ENCODE measurements at places on chromosomes 7 and 10. TPM values are rescaled to one million over a fixed set of nuclear protein-coding genes. Genes with fewer than 3 reads are reported as not detected.
A peak's percentile ranks its signal among the peaks of the same experiment; 100 is the strongest.

DNA sequence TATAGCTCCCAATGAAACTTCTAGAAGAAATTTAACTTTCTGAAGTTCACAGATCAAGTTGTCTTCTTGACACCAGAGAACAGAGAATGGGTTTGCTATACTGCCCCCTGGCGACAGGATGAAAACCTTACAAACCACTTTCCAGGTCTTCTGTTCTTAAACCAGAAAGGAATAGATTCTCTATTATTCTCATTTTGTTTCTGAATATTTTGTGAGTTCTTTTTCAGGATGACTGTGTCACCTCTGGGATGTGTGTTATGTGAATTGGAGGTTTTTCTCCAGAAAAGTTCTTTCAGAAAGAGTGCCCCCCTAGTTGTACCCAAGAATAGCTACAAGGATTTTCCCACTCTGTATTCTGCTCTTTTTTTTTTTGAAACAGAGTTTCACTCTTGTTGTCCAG lies 6.3 kb downstream of the IFT22 start:
- DNase-seq = no peak

DNA sequence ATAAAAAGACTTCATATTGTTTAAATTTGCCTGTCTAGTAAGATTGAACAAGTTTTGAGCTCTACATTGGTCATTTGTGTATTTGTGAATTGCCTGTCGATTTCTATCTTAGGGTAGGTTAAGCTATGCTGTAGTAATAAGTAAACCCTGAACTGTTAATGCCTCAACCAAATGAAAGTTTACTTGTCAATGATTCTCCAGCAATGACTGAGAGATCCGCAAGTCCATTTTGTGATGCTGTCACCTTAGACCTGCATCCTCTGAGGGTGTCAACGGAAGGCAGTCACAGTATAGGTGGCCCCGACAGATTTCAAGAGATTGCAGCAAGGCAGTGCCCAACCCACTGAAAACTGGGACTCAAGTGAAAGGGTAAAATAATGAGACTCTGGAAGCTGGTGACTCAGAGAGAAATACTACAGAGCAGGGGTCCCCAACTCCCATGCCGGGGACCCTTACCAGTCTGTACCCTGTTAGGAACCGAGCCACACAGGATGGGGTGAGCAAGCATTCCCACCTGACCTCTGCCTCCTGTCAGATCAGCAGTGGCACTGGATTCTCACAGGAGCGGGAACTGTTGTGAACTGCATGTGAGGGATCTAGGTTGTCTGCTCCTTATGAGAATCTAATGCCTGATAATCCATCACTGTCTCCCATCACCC lies 10.8 kb upstream of the PHYH start:
- no peak for DNase-seq

GRCh38 chr7:151572136-151572535 lies 52.4 kb upstream of the RHEB start:
- no peak for DNase-seq

DNA sequence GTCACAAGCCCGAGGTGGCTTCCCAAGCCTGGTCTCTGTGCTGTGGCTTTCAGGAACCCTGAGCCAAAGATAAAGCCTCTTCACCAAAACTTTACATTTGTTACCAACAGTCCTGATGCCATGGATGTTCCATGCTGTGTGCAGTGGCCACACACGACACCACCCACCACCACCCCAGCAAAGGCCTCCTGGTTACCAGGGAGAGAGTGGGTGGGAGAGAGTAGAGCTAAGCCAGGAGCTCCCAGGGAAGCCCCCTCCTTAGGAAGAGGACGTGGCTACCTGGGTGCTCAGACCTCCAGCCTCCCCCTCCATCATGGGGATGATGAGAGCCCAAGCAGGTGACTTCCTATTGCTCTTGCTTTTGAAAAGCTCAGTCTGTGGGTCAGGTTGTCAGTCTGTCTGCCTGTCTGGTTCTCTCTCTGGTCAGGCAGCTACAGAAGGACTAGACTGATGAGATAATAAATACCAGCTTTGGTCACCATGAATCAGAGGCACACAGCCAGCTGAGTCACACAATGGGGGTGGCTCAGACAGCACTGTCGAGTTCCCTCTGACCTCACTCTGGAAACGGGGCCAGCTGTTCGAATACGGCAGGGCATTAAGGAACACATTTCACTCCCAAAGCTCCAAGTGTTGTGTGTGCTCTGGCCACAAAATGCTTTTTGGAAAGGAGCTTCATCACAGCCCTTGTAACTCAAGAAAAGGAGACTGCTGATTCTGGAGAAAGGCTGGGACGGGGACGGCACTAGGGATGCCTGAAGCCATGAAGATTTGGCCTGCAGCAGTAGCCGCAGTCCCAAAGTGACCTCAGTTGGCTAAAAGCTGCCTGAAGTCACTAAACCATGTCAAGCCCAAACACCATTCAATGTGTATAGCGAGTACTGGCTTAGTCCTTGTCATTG lies 166.0 kb downstream of the FANK1 start:
- peak; percentile 87 for DNase-seq

DNA sequence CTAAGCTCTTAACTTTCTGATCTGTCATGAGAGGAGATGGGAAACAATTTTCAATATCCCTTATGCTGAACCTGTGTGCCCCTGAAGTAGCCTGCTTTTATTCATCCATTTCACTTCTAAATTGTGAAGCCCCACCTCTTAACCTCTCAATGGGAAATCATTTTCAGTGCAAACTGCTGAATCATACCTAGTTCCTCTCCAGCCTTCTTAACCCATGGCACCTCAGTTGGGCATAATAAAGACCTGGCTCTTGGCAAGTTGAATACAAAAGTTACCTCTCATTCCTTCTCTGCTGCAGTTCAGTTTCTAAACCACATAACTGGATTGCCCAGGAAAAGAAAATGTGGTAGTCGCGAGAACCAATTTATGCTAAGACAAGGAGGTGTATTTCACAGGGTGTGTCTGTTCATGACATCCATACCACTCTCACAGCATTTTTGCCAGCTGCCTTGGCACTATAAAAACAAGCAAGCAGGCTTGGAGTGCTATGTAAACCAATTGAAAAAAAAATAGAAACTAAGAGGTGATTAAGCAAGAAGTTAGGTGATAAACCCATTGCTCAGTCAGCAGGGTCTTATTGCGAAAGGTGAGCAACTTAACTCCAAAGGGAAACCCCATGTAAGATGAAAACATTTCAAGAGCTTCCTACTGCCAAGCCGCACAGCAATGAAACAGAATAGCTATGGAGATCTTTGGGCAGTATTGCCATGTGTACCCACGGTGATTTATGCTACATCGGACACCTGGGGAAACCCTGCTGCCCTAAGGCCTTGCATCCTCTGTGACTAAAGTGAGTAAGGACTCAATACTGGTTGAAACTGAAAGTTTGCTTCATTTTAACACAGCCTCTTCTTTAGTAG lies 57.0 kb upstream of the DKK1 start:
- no peak for DNase-seq

DNA sequence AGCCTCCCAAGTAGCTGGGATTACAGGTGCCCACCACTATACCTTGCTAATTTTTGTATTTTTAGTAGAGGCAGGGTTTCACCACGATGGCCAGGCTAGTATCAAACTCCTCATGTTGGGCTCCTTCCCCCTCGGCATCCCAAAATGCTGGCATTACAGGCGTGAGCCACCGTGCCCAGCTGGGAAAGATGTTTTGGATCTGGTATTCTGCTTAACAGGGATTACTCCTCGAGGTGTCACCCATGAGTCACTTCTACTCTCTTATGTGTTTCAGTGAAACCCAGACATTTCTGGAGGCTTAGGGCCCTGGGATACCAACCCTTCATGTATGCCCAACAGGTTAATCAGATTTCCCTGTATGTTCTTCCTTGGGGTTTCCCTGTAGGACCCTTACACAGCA lies 11.8 kb upstream of the OPN4 start:
- no peak for DNase-seq

- no peak for DNase-seq
Measured at GRCh38 chr7:120729245-120729644, 128.7 kb downstream of the TSPAN12 start.

- no peak for DNase-seq
Measured at GRCh38 chr7:77940647-77941046, 142.1 kb downstream of the PHTF2 start.

GRCh38 chr7:83791737-83792136 lies 142.8 kb upstream of the SEMA3E start:
- DNase-seq = no peak

DNA sequence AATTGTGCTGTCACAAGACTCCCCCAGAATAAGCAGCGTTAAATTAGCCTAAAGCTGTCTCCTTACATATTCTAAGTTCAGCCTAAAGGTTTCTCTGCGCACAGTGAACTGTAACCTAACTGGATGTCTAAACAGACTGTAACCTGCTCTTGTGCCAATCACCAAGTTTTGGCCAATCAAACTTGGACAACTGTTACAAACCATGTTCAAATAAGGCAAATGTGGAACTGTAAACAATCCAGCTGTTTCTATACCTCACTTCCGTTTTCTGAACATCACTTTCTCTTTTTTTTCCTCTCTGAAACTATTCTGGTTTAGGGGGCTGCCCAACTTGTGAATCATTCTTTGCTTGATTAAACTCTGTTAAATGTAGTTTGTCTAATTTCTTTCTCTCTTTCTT lies 252.2 kb upstream of the HABP2 start:
- no peak for DNase-seq

DNA sequence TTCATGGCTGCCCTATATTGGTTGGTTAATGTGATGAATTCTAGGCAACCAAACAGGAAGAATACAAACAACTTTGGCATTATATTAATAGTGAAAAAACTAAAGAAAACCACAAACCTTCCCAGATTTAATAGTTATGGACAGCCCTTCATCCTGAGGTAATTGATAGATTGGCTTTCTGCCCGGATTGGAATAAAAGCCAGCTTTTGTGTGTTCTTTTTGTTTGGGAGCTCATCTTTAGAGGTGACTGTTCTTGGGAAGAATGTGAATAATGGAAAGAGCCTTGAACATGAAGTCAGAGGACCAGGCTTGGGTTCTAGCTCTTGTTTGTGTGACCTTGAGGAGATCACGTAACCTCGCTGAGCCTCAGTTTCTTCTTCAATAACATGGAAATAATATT lies 92.3 kb downstream of the VTI1A start:
- DNase-seq = no peak

DNA sequence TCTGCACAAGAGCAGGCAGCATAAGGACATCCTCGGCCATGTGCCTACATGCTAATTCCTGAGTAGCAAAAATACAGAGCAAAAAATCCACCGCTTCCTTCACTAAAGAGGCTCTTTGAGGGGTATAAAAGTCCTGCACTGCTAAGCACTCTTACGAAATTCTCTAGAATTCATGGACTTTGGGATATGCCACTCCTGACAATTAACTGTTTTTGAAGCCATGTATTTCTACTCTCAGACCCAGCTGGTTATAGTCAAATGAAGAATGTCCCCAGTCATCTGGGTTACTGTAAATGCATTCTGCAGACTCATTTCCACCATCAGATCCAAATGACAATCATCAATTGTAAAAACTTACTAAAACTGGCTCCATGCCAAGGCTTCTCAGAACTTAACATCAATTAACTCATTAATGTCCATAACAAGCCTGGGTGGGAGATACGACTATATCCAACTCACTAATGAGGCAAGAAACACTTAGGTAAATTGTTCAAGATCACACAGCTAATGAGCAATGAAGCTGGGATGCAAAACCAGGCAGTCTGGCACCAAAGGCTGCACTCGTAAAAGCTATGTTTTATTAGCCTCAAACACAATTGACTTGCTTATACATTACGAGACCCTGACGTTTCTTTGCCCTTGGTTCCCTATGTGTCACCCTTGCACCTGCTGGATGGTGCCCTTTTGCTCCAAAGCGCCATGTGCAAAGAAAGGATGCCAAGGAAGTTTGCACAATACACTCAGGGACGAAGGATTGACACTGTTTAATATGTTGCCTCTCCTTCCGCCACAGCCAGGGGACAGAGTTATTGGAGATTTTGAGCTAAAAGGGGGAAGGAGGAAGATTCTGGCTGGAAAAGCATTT lies 250.4 kb downstream of the ELMO1 start:
- DNase-seq = no peak

Gene SORCS1
- 0.73 TPM for total RNA-seq

Gene RUFY2
- 20.5 TPM for total RNA-seq

Gene ZNF277
- total RNA-seq = 30.8 TPM

Gene NXPH1
- total RNA-seq = not detected
